ENCODE measurements at places on chromosomes 4 and X. TPM values are rescaled to one million over a fixed set of nuclear protein-coding genes. Genes with fewer than 3 reads are reported as not detected.

- DNase-seq: no peak
Measured at GRCh38 chr4:100486496-100486895, 31.3 kb downstream of the EMCN start.

DNA sequence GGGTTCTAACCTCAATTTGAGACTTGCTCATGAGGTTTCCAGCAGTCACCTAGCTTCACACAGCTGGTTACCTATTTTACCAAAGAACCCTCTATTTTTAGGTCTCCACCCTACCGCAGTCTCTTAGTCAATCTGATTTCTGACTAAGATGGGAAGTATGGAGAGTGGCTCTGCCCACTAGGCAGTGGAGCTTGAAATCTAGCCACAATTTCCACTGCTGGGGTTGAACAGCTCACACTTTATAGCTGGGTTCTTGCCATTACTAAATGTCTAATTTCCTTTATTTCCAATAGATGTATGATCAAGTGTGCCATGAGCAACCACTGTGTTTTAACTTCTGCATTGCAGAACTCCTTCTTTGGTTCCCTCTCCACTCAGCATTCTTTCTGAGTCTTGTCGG, 43.1 kb downstream of the GASK1B start:
- no peak for DNase-seq

DNA sequence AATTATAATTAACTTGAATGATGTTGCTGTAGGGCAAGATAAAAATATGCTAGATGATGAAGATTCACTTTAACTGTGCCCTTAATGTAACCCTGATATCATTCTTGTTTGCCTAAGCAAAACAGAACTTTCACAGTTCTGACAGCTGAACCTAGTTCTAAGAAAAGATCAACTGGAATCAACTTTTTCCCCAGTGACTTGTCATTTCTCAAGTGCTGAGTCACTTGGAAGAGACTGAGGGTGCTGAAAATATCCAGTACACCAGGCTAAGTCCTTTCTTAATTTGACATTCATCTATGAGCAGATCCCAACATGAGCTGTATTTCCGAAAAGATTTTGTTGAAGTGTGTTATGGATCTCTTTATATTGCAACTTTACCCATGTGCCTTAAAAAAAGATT, 140.4 kb downstream of the MID1IP1 start:
- DNase-seq: no peak

- no peak for DNase-seq
Measured at GRCh38 chr4:27568236-27568951, 707.8 kb downstream of the STIM2 start.

GRCh38 chrX:72465889-72466288, 106.8 kb downstream of the HDAC8 start:
- no peak for DNase-seq

- DNase-seq: no peak
Measured at GRCh38 chr4:32994981-32995881, 2275.1 kb downstream of the PCDH7 start.

SSX2B gene
- not detected for total RNA-seq

GABRE gene
- 20.7 TPM for total RNA-seq

DNA sequence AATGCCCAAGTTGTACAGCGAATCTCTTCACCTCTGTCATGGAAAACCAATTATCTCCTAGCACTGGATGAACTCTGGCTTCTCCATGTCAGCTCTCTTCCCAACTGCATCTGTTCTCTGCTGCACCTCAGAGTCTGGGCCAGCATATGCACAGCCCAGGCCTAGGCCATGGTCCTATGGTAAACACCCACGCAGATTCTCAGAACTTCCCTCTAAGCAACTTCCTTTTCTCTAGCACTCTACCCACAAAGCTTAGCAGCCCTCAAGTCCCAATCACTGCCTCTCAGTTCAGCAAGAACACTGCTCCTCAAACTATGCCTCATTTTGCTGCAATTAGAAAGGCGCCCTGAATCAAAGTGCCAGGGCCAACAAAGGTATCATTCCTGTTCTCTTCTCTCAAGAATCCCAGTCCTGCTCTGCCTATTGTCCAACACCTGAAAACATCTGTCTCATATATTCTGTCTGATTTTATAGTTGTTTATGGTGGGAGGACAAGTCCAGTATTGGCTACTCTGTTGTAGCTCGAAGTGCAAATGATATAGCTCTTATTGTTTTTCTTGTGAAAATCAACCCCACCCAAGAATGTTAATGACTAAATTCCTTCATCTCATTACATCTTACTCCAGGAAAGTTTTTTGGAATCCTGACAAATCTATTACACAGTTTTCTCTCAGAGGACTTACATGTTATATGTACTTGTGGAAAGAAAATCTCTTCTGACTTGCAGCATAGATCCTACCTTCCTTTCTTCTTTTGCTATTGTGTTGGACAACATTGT, 85.4 kb downstream of the DCHS2 start:
- no peak for DNase-seq

XAGE2 gene
- not detected for total RNA-seq

DNA sequence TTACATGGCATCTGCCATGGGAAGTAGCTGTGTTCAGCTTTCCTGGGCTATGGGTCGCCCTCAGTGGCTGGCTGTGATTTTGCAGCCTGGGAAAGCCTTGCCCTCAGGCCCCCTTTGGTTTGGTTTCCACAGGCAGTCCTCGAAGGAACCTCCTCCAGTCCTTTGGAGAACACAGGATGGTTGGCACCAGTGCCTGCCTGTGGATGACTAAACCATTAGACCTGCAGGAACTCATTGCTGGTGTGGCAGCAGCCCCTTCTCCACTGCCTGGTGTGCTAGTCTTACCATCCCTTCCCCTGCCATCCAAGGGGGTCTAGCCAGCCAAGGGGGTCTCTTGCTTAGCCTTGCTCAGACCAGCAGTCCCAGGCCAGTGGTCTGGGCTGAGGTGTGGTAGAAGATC, 71.4 kb upstream of the PJA1 start:
- no peak for DNase-seq

DNA sequence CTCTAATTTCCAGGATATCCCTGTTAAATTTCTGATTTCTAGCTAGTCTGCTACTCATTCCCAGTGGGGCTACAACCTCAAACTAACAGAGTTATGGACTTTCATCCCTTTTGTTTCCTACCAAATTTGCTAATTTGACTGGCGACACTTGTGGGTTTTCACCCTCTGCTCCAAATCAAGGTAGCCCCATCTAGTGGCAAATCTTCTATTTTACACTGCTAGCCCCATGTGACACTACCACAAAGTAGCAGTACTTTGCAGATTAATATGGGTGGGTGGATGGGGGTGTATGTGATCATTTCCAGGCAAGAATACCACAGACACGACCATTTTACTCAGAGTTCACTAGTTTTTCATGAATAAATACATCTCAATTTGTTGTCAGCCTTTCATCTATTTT, 150.3 kb downstream of the MSL3 start:
- DNase-seq: no peak

DNA sequence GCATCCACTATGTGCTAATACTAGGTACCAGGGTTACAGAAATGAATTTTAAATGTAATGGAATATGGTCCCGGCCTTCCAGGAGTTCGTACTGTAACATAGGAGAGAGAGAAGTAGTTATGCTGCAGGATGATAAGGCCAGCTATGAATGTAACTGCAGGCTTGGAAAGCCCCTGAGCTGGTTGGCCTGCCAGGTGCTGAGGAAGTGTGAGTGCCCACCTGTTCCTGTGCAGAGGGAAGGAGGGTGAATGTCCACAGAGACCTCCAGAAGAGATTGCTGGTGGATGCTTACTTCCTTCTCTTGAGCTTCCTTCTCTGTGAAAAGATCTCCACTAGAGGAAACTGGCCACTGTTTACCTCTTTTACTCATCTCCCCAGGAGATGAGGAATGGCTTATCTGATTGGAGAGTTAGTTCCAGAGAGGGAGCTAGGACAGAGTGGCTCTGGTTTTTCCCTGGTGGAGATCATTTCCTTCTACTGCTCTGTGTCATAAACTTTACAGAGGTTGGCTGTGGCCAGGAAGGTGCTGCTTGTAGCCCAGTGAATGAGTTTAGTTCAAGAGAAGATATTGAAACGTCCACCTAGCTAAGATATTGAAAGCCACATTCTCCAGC, 114.0 kb upstream of the LNX1 start:
- DNase-seq: no peak

DNA sequence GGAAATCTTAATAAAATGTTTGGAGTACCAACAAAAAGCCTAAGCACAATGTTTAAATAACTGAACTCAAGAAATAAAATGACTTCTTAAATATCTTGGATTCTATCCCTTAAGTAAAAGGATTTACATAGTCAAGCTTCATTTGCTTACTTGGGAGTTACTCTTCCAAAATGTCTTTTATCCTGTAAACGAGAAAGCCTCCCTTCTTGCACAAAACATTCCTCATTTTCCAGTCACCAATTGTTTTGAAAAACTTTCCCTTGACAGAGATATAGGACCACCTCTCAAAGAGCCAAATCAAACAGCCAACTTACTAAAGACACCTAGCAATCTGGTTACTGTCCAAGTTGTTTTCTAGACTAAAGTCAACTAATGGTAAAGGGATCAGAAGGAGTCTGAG, 18.6 kb downstream of the PDGFC start:
- DNase-seq: no peak

- no peak for DNase-seq
Measured at GRCh38 chr4:36037127-36037526, 207.2 kb downstream of the ARAP2 start.

- no peak for DNase-seq
Measured at GRCh38 chr4:78379040-78379439, 172.5 kb upstream of the ANXA3 start.

NUP62CL gene
- total RNA-seq: not detected

DNA sequence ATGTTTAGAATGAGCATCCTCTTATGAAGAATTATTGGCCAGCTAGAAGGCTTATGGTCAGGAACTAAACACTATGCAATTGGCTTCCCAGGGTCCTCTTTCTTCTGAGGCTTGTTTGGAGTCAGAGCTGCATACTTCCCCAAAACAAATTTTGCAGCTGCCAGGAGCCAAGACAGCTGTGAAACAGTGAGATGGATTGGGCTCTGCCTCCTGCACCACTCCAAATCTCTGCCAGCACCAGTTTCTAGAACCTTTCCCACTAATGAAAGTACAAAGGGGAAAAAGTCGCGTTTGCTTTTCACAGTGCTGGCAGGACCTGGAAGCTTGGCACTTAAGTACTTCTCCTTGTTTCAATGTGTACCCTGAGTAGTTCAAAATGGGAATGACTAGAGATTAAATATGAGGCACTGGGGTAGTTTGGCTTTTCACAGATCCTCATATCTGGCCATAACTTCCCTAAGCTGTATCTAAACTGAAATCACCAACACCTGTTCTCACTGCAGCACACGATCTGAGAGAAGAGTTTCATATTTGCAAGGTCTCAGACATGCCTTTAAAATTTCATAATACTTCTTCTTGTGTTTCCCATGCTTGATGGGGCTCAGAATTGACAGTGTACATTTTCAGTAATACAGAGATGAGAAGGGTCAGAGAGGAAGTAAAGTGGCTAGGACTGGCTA, 20.7 kb upstream of the AR start:
- no peak for DNase-seq

- no peak for DNase-seq
Measured at GRCh38 chrX:132115792-132116191, 12.0 kb downstream of the FRMD7 start.

DNA sequence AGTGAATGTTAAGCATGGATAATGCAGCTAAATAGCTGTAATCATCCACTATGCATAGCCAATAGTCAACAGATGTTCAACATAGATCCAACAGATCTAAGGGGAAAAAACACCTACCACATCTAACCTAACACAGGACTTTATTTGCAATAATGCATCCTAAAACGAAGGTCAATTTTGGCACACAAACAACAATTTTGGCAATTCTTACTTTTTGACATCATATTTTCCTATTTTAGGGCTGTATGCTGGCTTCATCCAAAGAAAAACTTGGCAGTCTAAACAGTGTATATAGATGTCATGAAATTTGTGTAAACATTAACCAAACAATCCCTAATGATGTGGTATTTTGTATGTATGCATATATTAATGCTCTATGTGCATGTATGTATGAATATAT, 33.2 kb downstream of the UNC5C start:
- DNase-seq: no peak

DNA sequence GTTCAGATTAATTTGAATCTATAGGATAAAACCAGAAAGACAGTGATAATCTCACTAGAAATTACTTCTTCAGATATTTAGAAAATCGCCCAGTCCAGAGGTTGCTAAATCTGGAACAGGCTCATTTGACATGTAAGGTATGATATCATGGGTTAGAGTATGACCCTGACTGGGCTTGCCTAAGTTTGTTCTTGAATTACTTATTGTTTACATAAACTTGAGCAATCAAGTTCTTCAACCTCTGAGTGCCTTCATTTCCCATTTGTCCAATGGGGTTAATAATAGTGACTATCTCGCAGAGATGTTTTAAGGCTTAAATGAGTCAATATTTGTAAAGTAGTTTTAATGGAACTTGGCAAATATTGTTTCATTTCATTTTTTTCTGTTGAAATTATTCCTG, 1947.6 kb upstream of the IGFBP7 start:
- DNase-seq: no peak

GRCh38 chrX:154327038-154327820, 31.6 kb downstream of the TKTL1 start:
- no peak for DNase-seq

DNA sequence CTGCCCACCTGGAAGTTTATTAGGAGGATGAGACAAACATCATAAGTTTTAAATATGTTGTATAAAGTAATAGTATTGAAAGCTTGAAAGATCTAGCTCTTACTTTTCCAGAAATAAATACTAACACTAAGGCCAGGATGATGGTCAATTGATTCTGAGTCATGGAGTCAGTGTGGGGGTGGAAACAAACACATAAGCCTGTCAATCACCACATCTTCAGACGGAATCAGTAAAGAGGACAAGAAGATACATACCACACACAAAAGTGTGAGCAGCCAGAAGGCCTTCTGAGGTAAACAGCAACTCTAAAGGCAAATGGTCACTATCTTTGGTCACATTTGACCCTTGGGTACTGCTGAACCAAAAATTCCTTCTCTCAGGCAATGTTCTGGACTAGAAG, 365.0 kb upstream of the RASGEF1B start:
- no peak for DNase-seq

Data from glomerular endothelial cell (primary cell).